Common myeloid progenitor, CD34-positive (primary cell): ENCODE measurements at places on chromosomes 11 and 22.
A peak's percentile ranks its signal among the peaks of the same experiment; 100 is the strongest.

DNA sequence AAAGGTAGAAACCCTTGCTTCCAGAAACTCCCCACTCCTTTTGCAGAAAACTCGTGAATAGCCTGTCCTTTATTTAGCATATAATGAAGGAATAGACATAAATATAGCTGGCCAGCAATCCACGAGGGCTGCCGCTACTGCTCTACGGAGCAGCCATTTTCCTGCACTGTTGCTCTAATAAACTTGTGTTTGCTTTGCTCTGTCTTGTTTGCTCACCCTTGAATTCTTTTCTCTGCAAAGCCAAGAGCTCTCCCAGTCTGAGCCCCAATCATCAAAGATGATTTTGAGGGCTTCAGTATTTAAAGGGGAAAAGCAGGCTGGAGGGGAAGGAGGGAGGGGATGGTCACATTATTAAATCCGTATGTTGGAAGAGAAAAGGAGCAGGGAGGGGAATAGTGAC, 16.6 kb upstream of the CHKA start:
- H3K4me1 ChIP-seq = peaks cover 6% of the 10 kb centered on the region
- no peak for DNase-seq
- H3K36me3 ChIP-seq = no peaks in the 10 kb centered on the region

DNA sequence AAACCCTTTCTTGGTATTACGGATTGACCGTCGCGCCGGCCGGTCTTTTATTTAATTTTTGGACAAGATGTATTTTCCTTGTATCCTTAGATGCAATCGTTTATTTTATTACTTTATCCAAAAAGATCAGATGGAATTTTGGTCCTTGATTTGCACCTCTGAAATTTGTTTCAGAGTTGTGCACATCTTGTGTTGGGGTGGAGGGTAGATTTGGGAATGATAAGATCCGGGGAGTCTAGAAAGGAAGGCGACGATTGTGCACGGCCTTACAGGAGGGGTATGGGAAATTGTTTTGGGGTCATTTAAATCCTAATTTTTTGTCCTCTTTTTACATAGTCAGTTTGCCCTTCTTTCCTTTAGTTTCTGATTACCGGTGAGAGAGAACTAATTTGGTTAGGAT, 1.4 kb downstream of the KDM2A start:
- DNase-seq = no peak
- H3K27me3 ChIP-seq = no peaks in the 10 kb centered on the region
- H3K36me3 ChIP-seq = peaks cover 6% of the 10 kb centered on the region
- H3K27ac ChIP-seq = peak overlapping the region; percentile 81

DNA sequence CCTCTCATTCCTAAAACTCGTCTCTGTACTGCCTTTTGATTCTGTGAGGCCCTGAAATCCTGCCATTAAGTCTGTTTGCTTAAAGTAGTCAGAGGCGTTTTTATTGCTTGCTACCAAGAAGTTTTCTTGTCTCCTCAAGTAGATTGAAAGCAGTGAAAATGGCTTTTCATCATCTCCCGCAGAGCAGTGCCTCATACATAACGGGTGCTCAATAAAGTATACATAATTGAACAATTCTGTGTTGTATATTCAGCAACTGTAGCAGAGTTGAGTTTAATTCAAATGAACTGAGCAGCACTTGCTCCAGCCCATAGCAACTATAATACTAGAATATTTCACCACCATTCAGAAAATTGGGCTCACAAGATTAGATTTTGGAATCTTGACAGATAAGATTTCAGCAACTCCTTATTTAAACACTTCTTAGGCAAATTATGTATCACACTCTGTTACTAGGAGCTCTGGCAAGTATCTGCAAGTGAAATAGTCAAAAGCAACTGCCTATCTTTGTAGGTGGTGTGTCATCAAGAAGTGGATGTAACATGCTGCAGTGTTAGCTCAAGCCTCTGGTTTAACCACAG, 20.0 kb downstream of the FIBIN start:
- no peak overlapping the region for H3K27ac ChIP-seq
- no peak for DNase-seq
- no peaks in the 10 kb centered on the region for H3K27me3 ChIP-seq
- no peaks in the 10 kb centered on the region for H3K36me3 ChIP-seq
- no peak overlapping the region for H3K4me3 ChIP-seq
- H3K4me1 ChIP-seq = no peaks in the 10 kb centered on the region

GRCh38 chr22:42639541-42640241, 710 bp downstream of the ATP5MGL start:
- H3K27me3 ChIP-seq = no peaks in the 10 kb centered on the region
- H3K27ac ChIP-seq = no peak overlapping the region
- peaks cover 14% of the 10 kb centered on the region for H3K36me3 ChIP-seq
- no peak for DNase-seq
- H3K4me3 ChIP-seq = no peak overlapping the region

- no peaks in the 10 kb centered on the region for H3K4me1 ChIP-seq
- no peaks in the 10 kb centered on the region for H3K27me3 ChIP-seq
- no peak overlapping the region for H3K4me3 ChIP-seq
These were observed 20.9 kb upstream of the BAIAP2L2 start for GRCh38 chr22:38131399-38131798.

GRCh38 chr11:77213589-77214428, 85.8 kb downstream of the MYO7A start:
- no peak overlapping the region for H3K27ac ChIP-seq
- no peaks in the 10 kb centered on the region for H3K27me3 ChIP-seq
- no peak for DNase-seq
- H3K36me3 ChIP-seq = no peaks in the 10 kb centered on the region
- no peaks in the 10 kb centered on the region for H3K4me1 ChIP-seq

- DNase-seq = peak; percentile 19
- H3K27ac ChIP-seq = no peak overlapping the region
- H3K4me3 ChIP-seq = no peak overlapping the region
- H3K4me1 ChIP-seq = no peaks in the 10 kb centered on the region
These were observed 33.4 kb upstream of the API5 start for GRCh38 chr11:43278193-43278956.

DNA sequence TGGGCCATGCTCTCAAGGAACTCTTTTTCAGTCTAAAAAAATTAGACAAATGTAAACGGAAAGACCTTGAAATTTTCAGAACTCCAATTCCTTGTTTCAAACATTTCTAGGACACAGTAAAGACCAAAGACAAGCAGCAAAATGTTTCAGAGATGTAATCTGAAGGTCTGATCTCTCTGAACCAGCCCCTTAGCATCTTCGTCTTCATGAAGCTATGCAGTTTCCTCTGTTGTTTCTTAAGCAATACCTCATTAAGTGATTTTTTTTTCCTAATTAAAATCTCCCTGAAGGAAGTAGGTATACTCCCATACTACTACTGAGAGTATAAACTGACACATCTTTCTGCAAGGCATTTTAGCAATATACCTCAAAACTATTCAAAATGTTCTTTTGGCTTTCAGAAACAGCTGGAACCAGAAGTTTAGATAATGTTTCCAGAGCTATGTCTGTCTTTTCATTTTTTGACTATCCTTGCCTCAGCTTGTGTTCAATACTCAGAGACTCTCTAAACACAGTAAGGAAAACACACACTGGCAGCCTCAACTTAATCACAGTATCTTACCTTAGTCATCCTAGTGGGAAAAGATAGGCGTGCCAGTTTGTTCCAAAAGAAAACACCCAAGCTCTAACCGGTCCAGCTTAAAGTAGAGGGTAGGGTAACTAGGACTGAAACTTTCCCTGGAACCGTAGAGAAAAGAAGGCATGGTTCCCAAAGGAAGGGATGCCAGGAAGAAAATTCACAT, 25.1 kb downstream of the SBF2 start:
- H3K27me3 ChIP-seq = no peaks in the 10 kb centered on the region
- H3K27ac ChIP-seq = no peak overlapping the region
- DNase-seq = no peak
- peaks cover 4% of the 10 kb centered on the region for H3K4me1 ChIP-seq

DNA sequence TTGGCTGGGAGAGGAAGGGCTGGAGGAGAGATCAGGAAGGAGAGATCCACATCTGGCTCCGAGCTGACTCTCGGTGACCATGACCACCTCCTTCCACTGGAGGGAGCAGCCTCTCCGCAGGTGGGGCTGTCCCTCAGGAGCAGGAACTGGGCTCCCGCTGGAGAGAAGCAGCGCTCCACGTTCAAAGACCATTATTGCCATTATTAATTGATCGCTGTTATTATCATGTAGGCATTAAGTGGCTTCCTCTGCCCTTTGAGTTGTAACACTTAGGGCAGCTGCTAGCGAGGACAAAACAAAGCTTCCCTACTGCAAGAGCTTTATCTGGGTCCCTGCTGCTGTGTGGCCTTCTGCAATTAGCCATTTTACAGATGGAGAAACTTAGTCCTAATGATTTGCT, 251.9 kb downstream of the ST3GAL4 start:
- H3K27ac ChIP-seq = no peak overlapping the region
- DNase-seq = peak; percentile 9
- H3K4me3 ChIP-seq = no peak overlapping the region
- H3K27me3 ChIP-seq = no peaks in the 10 kb centered on the region
- no peaks in the 10 kb centered on the region for H3K4me1 ChIP-seq
- no peaks in the 10 kb centered on the region for H3K36me3 ChIP-seq

DNA sequence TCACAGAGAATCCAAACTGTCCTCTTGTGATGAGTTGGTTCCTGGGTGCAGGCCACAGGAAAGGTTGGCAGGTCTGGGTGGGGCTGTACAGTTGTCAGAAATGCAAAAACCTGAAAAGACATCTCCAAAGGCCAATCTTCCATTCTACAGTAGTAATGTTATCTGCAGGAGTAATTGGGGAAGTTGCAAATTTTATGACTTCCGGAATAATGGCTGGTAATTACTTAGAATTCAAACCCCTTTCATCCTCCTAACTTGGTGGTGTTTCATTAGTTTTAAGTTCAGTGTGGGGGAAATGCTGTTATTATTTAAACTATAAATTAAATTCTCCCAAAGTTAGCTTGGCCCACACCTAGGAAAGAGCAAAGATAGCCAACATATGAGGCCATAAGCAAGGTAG, 64.7 kb upstream of the FAT3 start:
- H3K27ac ChIP-seq = no peak overlapping the region
- no peaks in the 10 kb centered on the region for H3K4me1 ChIP-seq
- no peaks in the 10 kb centered on the region for H3K27me3 ChIP-seq
- no peak overlapping the region for H3K4me3 ChIP-seq
- H3K36me3 ChIP-seq = no peaks in the 10 kb centered on the region

DNA sequence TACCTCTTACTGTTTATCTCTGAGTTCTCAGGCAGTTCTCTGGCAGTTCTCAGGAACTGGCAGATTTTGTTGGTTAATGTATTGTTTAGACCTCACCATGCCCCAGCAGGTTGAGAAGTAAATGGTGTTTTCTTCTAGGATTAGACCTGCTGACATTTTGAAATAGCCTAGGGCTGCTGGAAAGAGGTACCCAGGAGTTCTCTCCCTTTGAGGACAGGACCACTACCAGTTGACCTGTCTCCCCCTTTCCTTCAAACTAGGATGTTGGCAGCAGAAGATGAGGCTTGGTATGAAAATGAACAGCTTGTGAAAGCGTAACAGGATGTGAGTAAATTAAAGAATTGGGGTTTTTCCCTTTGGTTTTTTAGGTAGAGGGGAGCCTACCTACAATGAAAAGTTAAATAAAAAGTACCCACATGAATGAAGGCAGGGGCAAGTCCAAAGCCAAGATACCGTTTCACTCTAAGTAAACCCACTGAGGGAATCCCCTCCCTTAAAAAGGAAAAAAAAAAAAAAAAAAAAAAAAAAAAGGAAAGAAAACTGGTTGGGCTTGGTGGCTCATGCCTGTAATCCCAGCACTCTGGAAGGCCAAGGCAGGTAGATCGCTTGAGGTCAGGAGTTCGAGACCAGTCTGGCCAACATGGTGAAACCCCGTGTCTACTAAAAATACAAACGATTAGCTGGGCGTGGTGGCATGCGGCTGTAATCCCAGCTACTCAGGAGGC, 96.2 kb downstream of the PDHX start:
- no peaks in the 10 kb centered on the region for H3K36me3 ChIP-seq
- no peaks in the 10 kb centered on the region for H3K27me3 ChIP-seq
- DNase-seq = no peak
- H3K4me3 ChIP-seq = no peak overlapping the region
- H3K4me1 ChIP-seq = peaks cover 6% of the 10 kb centered on the region

DNA sequence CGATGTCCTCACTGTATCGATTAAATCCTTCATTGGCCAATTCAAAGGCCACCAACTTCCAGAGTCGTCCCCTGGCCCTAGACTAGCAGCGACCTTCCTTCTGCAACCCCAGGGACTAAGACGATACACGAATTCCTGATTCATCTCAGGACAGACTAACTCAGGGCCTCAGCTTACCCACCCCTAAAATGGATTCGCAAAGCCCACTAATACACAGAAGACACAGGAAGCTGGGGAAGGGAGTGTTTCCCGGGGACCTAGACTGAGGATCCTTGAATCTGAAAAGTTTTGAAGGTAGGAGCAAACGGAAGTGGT, 509 bp downstream of the LAMTOR1 start:
- no peak for DNase-seq
- peaks cover 17% of the 10 kb centered on the region for H3K36me3 ChIP-seq
- H3K27ac ChIP-seq = peak overlapping the region; percentile 95
- H3K4me3 ChIP-seq = peak overlapping the region; percentile 86
- H3K27me3 ChIP-seq = no peaks in the 10 kb centered on the region
- peaks cover 49% of the 10 kb centered on the region for H3K4me1 ChIP-seq

- H3K4me1 ChIP-seq = peaks cover 85% of the 10 kb centered on the region
- H3K27me3 ChIP-seq = no peaks in the 10 kb centered on the region
- no peak for DNase-seq
- peaks cover 6% of the 10 kb centered on the region for H3K36me3 ChIP-seq
- H3K4me3 ChIP-seq = no peak overlapping the region
- no peak overlapping the region for H3K27ac ChIP-seq
These were observed 29.5 kb downstream of the CYTH4 start for GRCh38 chr22:37311761-37312312.

DNA sequence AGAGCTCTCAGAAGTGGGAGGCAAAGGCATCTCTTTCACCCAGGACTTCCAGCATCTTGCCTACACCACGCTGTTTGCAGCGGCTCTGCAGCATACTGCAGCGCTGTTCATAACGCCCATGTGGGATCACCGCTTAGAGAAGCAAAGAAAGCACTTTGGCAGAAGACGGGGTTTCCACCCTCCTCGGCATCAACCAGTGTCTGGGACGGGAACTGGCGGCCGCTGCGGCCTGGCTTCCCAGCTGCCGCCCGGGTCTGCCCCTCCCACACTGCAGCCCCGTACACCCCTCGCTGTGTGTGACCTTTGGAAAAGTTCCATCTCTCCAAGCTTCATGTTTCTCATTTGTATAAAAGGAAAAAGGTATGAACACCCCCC, 545 bp upstream of the TIRAP start:
- H3K27ac ChIP-seq = no peak overlapping the region
- H3K36me3 ChIP-seq = peaks cover 5% of the 10 kb centered on the region
- peak; percentile 60 for DNase-seq

DNA sequence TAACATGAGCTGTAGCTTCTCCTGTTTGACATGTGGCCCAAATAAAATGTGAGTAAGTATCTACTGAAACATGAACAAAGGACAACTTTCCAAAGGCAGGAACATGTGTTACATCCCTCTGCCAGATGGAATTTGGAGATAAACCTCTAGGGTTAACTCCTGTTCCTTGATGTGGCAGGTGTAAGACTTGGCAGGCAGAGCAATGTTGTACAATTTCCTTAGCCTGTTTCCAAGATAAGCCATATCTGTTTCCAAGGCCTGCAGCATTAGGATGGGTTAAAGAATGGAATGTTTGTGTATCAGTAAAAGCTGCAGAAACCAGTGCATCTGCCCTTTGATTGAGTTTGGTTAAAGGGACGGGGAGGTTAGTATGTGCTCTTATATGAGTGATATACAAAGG, 8.8 kb upstream of the DNAJB13 start:
- H3K27me3 ChIP-seq = no peaks in the 10 kb centered on the region
- no peak overlapping the region for H3K4me3 ChIP-seq
- H3K4me1 ChIP-seq = no peaks in the 10 kb centered on the region
- no peaks in the 10 kb centered on the region for H3K36me3 ChIP-seq

- no peak overlapping the region for H3K4me3 ChIP-seq
- no peaks in the 10 kb centered on the region for H3K4me1 ChIP-seq
- H3K36me3 ChIP-seq = no peaks in the 10 kb centered on the region
- peak; percentile 58 for DNase-seq
- H3K27ac ChIP-seq = no peak overlapping the region
These were observed 6.4 kb downstream of the PRAME start for GRCh38 chr22:22552630-22553029.
